ENCODE measurements at places on chromosomes 4 and X.

DNA sequence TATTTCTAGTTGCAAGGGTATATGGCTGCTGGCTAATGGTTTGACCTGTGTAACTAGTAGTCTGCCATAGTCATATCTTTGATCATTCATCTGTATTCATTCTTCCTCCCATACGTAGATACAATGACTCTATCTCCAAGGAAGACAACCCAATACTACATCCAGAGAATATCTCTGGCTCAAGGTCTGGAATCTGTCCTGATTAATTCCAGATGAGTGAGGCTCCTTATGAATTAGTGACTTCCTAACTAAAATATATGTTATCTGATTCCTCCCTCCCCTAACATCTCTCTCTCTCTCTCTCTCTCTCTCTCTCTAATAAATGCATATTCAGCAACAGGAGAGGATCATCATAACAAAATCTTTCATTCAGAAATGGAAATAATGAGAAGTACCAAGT, 641.5 kb downstream of the FAT4 start:
- DNase-seq, result peak; percentile 56

DNA sequence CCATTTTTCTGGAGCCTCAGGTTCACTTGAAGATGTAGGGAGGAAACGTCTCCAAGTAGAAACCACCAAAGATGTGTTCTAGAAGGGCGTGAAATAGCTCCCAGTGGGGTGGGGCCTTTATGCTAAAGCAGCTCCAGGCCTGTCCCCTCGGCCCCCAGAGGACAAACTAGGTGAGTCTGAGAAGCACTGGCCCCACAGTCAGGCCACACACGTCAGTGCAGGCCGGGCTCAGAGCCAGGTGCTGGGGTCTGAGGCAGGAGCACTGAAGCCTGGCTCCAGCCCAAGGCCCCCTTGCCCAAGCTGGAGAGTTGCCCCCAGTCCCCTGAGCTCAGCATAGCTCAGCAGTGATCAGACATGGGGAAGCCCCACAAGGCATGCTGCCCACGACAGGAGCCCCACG, 95.4 kb upstream of the PSAPL1 start:
- no peak for DNase-seq

DNA sequence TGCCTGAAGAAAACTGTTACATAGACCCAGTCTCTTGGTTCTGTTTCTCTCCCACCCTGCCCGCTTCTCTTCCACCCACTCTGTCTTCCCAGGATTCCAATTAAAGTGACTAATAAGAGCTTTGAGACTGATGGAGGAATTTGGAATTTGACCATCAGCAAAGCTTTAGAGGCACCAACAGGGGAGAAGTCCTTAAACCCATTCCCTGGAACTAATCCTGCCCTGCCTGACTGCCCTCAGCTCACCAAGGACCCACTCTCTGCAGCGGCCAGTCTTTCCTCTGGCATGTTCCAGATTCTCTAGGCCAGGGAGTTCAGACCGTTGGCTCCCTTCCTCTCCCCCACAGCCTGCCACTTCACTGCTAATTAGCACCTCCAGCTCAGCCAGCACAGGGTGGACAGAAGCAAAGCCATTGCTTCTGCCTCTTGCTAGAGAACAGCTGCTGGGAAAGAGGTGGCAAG, 23.9 kb downstream of the SCD5 start:
- peak; percentile 64 for DNase-seq

DNA sequence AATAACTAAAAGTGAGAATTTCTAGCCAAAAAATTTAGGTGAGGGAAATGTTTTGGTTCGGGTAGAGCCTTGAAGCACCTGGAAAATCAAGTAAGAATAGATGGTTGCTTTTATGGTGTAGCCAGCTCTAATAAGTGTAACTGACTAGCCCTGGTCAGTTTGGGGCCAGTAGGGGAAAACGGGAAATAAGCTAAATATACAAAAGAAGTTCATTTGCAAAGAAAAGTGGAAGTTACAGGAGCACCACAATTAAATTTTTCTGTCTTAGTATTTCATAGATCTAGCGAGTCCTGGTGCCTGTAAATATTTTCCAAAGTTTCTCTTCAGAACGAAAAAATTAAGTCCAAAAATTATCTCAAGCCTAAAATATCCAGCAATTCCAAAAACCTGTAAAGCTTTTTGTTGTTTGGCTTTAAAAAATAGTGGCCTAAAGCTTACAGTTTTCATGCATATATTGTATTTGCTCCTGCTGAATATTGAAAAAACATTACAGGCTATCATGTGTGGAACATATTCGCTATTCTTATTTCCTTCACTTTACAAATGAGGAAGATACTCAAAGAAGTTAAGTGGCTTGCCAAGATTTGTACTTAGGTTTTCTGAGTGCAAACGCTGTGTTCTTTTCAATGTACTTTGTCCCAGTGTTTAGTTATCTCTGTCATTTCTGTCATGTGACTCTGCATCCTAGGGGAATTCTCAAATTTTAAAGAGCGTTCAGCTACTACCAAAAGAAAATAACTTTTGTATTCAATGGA, 7.3 kb upstream of the PTPN13 start:
- no peak for DNase-seq

DNA sequence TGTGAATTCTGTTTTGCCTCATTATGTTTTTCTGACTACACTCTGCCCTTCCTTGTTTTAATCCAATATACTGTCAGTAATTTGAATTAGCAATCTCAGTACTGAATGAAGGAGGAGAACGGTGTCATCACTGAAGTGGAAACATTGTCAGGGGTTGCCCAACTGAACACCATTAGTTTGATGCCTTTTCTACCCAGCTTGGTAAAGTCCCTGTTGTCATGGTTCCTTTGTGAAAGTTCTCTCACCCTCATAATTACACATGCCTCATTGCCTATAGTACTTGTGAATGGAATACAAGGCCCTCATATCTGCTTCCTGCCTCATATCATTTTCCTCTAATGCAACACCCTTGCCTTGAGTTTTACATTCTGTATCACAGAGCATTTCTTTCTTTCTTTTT, 76.9 kb downstream of the RRAGB start:
- no peak for DNase-seq

- DNase-seq, result no peak
Observed at GRCh38 chrX:56397636-56398035, 165.5 kb downstream of the KLF8 start.

- peak; percentile 37 for DNase-seq
Observed at GRCh38 chr4:151004222-151004621, 10.9 kb downstream of the LRBA start.

DNA sequence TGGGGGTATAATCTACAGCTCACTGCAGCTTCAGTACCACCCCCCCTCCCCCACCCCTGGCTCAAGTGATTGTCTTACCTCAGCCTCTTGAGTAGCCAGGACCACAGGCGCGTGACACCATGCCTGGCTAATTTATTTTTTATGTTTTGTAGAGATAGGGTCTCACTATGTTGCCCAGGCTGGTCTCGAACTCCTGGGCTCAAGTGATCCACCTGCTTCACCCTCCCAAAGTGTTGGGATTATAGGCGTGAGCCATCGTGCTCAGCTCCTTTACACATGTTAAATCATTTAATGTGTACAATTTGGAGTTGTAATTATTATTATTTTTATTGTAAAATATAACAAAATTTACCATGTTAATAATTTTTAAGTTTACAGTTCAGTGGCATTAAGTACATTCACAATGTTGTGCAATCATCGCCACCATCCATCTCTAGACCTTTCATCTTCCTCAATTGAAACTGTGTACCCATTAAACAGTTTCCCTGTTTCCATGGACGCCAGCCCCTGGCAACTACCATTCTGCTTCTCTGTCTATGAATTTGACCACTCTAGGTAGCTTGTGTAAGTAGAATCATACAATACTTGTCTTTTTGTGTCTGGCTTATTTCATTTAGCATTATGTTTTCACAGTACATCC, 6.1 kb downstream of the SLAIN2 start:
- no peak for DNase-seq

- no peak for DNase-seq
Observed at GRCh38 chr4:10891866-10892265, 207.3 kb upstream of the CLNK start.

DNA sequence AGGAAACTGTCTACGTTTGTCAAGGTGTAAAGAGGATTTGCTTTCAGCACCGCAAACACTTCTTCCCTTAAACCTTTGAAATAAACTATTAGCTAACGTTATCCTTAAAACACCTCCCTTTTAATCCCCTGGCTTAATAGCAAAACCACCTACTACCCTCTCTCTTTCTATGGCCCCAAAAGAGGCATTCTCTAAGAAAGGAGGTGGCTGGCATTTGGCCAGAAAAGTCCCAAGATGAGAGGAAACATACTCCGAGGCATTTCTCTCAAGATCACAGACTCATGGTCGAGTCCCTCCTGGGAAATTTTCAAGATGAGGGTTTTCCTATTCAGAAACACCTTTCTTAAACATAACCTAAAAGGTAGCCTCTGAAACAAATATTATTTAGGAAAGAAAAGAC, 60.6 kb upstream of the VCX3B start:
- DNase-seq, result no peak

DNA sequence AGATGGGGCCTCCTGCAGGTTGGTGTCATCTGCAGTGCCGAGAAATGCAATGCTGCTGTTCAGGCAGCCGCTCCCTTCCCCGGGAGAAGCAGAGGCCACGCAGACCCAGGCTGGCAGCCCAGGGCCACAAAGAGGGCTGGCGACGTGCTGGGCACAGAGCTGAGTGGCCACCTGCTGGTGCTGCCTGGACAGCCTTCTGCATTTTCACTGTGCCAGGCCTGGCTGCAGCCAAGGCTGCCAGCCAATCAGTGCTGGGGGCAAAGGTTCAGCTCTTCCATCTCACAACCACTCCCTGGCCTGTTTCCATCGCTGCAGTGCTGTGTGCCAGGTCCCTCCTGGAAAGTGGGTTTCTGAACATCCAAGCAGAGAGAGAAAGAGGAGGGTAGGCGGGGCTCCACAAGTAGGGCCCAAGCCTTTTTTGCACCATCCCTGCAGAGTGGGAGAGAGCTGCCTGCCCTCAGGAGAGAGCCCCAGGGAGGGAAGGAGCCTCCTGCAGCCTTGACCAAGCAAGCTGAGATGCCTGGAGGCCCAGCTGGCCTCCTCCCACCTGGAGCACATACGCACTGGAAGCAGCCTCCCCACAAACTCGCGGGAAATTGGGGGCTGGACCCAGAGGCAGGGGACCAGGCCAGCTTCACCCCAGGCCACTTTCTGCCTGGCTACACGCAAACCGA, 20.1 kb downstream of the ADRA2C start:
- no peak for DNase-seq

GRCh38 chr4:143381189-143382118, 44.8 kb downstream of the GAB1 start:
- DNase-seq, result peak; percentile 88

DNA sequence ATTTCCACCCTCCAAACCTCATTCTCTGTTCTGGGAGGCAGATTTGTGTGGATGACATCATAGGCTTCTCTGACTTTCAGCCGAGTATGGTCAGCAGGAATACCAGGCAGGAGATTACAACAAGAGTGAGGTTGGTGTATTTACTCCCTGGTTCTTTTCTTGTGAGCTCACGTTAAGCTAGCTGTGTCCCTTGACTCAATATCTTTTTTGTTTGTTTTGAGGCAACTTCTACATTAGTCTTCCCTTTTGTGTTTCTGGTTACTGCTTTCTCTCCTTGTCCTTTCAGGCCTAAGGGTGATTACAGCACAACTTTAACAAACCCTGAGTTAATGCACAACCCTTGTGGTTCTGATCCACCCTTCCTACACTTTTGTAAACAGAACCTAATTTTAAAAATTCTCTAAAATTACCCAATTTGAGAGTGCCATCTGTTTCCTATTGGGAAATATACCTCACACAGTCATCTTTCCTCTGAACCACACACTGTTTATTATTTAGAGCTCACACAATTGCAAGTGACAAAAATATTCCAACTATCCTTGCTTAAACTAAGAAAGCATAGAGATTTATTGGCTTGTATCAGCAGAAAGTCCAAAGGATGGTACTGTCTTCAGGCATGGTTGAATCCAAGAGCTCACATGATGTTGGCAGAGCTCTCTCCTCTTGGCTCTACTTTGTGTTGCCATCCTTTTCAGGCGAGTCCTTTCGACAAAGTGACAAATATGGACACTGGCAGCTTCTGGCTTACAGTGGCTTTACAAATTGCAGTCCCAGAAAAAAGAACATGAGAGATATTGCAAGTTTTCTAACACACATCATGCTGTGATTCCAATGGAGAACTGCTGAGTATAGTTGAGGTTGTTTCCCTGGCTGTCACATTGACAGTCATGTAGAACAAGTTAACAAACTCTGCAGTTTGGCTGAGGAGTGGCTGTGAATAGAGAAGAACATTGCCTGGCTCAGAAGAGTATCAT, 150.5 kb upstream of the DDIT4L start:
- peak; percentile 22 for DNase-seq

- no peak for DNase-seq
Observed at GRCh38 chr4:182042945-182043344, 200.3 kb upstream of the TENM3 start.

DNA sequence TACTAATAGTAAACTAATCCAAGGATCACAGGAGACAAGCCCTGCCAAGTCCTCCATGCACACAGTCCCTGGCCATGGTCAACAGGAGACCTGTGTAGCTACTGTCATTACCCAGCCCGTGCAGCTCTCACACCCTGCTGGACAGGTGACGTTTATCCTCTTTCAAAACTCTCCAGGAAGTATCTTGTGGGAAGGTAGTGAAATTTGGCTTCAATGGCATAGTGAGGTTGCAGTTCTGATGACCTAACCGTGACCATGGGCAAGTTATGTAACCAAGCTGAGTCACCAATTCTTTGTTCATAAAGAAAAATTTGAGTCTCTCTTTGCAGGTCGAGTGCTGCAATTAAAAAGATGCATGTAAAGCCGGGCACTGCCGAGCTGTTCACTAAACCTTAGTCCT, 11.3 kb upstream of the SLC2A9 start:
- peak; percentile 46 for DNase-seq
